Effector memory CD8-positive, alpha-beta T cell (primary cell): ENCODE measurements at places on chromosomes 5 and 9.
A peak's percentile ranks its signal among the peaks of the same experiment; 100 is the strongest.

- peak overlapping the region; percentile 49 for H3K27ac ChIP-seq
- H3K27me3 ChIP-seq: no peaks in the 10 kb centered on the region
- no peak for DNase-seq
- peaks cover 9% of the 10 kb centered on the region for H3K36me3 ChIP-seq
- no peak overlapping the region for H3K4me3 ChIP-seq
These were observed 13.7 kb downstream of the DOLPP1 start for GRCh38 chr9:129094387-129095169.

DNA sequence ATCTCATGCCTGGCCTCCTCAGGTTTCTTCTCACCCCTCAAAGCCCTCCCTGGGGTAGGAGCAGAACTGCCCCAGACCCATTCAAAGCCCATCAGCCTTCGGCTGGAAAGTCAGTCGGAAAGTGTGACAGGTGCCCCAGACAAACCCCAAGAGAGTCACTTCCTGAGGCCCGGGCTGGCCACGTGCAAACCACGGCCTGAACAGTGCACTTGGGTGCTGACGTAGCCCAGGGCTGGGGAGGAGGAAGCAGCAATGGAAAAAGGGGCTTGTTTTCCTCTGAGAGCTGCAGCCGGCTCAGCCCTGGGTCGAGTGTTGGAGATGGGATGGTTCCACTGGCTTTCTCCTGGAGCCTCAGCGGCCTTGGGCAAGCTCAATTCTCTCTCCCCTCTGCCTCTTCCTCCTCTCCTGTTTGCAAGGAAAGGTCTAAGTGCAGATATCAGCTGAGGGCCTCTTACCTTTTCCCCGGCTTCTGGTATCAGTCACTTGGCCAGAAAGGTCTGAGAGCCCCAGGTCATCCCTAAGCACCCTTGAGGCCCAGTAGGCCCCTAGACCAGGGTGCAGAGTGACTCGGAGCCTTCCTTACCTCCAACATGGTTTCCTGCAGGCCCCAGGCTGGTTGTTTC is 5.9 kb upstream of the EGR1 start:
- H3K27ac ChIP-seq: peak overlapping the region; percentile 98
- no peaks in the 10 kb centered on the region for H3K27me3 ChIP-seq
- peak; percentile 77 for DNase-seq
- peaks cover 16% of the 10 kb centered on the region for H3K36me3 ChIP-seq

- no peaks in the 10 kb centered on the region for H3K36me3 ChIP-seq
- H3K4me3 ChIP-seq: no peak overlapping the region
- DNase-seq: no peak
- H3K27me3 ChIP-seq: no peaks in the 10 kb centered on the region
- H3K4me1 ChIP-seq: no peaks in the 10 kb centered on the region
These were observed 12.9 kb downstream of the PLPP1 start for GRCh38 chr5:55521881-55522280.

- H3K36me3 ChIP-seq: no peaks in the 10 kb centered on the region
- no peak for DNase-seq
- H3K4me1 ChIP-seq: no peaks in the 10 kb centered on the region
- H3K4me3 ChIP-seq: no peak overlapping the region
These were observed 593.1 kb downstream of the IRX1 start for GRCh38 chr5:4188704-4189103.

DNA sequence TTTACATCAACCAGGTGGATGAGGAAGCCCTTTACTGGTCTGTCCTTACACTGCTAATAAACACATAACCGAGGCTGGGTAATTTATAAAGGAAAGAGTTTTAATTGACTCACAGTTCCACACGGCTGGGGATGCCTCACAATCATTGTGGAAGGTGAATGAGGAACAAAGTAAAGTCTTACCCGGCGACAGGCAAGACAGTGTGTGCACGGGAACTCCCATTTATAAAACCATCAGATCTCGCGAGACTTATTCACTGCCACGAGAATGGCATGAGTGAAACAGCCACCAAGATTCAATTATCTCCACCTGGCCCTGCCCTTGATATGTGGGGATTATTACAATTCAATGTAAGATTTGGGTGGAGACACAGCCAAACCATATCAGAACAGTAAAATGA is 67.3 kb upstream of the GRAMD2B start:
- DNase-seq: no peak
- H3K27ac ChIP-seq: no peak overlapping the region
- peaks cover 6% of the 10 kb centered on the region for H3K27me3 ChIP-seq
- no peak overlapping the region for H3K4me3 ChIP-seq
- no peaks in the 10 kb centered on the region for H3K4me1 ChIP-seq

- no peak overlapping the region for H3K27ac ChIP-seq
- no peak overlapping the region for H3K4me3 ChIP-seq
- DNase-seq: no peak
These were observed 6.4 kb downstream of the THBS4 start for GRCh38 chr5:80041527-80041926.

DNA sequence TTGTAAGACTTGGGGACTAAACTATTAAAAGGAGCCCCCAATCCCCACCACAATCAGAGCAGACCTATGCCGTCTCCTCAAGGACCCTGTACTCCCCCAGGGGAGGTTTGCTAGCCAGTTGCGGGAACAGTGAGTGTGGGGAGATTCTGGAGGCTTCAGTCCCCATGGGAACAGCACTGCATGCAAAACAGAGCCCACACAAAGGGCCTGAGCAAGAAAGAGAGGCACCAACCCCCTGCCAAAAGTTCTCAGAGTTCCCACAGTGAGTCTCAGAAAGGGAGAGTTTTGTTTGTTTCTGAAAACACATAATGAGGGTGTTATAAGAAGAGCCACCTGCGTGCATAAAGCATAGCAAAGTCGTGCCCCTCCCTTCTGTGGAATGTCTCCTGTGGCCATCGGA is 56.6 kb downstream of the CFAP90 start:
- H3K36me3 ChIP-seq: peaks cover 2% of the 10 kb centered on the region
- no peak overlapping the region for H3K27ac ChIP-seq
- H3K4me1 ChIP-seq: no peaks in the 10 kb centered on the region
- H3K4me3 ChIP-seq: no peak overlapping the region
- DNase-seq: no peak

DNA sequence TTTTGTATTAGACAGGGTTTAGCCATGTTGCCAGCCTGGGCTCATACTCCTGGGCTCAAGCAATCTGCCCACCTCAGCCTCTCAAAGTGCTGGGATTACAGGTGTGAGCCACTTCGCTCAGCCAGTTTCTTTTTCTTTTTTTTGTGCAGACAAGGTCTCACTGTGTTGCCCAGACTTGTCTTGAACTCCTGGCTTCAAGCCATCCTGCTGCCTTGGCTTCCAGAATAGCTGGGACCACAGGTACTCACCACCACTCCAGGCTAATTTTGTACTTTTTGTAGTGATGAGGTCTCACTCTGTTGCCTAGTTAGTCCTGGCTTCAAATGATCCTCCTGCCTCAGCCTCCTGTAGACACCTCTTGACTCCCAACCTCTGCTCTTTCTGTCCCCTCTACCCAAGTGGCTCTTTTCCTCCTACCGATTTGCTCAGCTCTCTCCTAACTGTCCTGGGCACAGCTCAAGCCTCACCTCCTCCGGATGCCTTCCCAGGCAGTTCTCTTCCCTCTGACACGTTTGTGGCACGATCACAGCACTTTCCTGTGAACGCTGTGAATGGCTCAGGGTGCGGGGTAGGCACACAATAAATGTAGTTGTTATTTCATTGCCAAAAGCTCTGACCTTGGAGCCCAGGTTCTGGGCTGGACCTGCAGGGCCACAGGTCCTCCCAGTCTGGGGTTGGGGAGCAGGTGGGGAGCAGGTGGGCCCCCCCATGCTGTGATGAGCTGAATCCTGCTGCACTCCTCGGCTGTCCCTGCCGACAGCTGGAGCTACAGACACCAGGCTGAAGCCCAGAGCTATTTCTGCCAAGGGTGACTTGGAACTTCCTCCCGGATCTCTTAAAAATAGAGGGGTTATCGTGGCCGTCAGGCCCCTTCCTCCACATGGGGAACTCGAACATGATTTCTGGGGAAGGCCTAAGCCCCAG is 23.9 kb downstream of the GFI1B start:
- H3K36me3 ChIP-seq: peaks cover 2% of the 10 kb centered on the region
- no peak for DNase-seq
- no peak overlapping the region for H3K4me3 ChIP-seq
- peaks cover 89% of the 10 kb centered on the region for H3K27me3 ChIP-seq
- H3K4me1 ChIP-seq: peaks cover 2% of the 10 kb centered on the region
- H3K27ac ChIP-seq: no peak overlapping the region

DNA sequence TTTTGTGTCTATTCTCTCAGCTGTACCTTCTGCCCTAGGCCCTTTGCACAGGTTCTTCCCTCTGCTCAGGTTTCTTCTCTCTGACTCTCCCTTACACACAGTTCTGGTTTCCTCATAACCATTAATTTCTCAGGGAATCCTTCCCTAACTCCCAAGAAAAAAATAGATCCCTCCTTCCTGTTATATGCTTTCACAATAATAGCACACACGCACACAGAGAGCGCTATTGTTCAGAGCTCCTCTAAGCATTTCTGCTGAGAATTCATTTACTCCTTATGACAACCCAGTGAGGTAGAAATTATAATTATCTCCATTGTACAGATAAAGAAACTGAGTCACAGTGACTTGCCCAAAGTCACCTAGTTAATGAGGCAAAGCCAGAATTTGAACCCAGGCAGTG is 1.7 kb upstream of the TCOF1 start:
- H3K27me3 ChIP-seq: no peaks in the 10 kb centered on the region
- H3K27ac ChIP-seq: no peak overlapping the region
- DNase-seq: no peak

DNA sequence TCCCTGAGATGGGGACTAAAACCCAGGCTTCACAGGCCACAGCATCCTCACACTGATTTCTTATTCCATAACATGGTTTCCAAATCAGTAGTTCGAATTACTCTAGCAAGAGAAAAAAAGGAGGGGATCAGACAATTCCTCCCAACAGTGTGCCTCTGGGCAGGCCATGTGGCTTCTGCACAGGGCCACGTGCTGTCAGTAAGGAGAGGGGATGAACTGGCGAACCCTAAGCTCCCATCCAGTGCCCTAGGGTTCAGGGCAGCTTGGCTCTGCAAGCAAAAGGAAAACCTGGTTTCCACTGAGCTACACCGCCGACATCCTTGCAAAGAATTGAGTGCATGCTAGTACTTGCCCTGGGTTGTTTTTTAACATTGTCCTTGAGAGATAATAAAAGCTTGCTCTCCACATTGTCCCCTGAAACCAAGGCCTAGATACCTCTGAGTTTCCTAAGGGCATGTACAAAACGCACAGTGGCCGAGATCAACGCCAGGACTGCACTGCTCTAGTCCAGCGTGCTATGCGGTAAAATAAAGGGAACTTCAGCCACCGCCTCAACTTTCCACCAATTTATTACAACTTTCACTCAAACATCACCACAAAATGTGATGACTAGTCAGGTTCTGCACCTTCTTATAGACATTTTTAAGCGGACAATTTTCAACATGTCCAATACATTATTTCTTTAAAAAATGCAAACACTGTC is 4.5 kb downstream of the CAMSAP1 start:
- H3K27me3 ChIP-seq: no peaks in the 10 kb centered on the region
- no peak for DNase-seq
- H3K4me1 ChIP-seq: peaks cover 40% of the 10 kb centered on the region
- no peak overlapping the region for H3K27ac ChIP-seq
- H3K4me3 ChIP-seq: no peak overlapping the region

DNA sequence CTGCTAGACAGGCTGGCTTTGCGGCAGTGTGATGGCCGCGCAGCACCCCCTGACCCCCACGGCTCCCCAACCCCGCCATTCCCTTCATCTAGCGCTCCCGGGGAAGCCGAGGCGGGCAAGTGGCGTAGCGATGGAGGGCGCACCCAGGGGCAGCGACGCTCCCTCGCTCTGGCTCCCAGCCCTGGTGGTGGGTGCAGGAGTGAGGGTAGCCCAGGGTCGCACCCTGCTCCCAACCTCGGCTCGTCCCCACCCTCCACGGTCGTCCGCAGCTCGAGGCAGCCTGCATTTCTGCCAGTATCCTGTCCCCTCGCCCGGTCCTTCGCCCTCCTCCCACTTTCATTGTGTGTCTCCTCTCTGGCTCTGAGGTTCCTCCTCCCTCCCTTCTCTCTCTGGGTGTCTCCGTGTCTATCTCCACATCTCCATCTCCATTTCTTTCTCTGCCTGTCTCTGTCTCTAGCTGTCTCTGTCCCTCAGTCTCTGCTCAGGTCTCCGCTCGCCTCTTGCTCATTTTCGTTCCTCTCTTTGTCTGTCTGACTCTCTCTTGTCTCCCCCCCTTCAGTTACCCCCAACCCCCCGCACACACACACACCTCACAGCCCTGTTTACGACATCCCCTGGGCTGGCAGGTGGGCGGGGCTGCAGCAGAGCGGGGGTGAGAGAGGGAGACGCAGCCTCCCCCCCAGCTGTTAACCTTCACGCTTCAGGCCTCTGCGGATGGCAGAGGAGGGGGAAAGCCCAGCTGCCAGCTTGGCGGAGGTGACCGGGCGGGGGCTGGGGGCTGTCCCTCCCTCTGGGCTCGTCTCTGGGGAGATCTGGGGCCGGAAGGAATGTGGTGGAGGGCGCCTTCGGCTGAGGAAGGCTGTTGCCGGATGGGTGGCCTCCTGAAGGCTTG is 48.7 kb upstream of the PSD2 start:
- H3K27ac ChIP-seq: peak overlapping the region; percentile 93
- DNase-seq: peak; percentile 82
- peaks cover 19% of the 10 kb centered on the region for H3K4me1 ChIP-seq
- no peaks in the 10 kb centered on the region for H3K27me3 ChIP-seq
- H3K4me3 ChIP-seq: peak overlapping the region; percentile 86

DNA sequence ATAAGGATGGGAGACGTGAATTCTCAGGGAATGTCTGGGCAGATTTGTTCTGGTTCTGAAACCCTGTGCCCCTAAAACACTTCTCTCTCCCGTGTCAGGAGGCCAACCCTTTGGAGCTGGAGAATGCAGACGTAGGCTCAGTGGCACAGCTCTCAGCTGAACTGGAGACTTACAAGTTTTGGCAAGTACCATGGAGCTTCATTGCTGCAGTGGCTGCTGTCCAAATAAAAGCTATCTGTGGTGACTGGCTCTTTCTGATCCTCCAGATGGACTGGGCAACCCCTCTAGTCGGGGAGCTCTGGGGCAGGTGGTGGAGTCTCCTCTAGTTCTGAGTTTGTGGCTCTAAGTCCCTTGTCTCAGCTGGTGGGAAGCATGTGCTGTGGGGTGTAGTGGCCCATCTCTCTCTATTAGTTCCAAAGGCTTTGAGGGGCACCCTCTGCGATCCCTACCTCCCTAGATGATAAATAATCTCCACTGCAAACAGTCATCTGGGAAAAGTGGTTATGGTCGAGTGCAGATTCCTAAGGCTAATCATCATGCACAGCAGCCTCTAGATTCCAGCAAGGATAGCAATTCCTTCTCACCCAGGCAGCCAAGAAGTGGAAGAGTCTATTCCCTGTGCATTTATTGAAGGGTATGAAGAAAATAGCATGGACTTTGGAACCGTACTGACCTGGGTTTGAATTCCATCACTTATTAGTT is 204.2 kb upstream of the KLF4 start:
- H3K27me3 ChIP-seq: no peaks in the 10 kb centered on the region
- H3K4me3 ChIP-seq: no peak overlapping the region
- no peaks in the 10 kb centered on the region for H3K36me3 ChIP-seq
- H3K27ac ChIP-seq: no peak overlapping the region
